ENCODE measurements at places on chromosomes 1 and 21. TPM values are rescaled to one million over a fixed set of nuclear protein-coding genes. Genes with fewer than 3 reads are reported as not detected.

- DNase-seq, result no peak
Observed at GRCh38 chr1:58811303-58811702, 27.5 kb upstream of the JUN start.

DNA sequence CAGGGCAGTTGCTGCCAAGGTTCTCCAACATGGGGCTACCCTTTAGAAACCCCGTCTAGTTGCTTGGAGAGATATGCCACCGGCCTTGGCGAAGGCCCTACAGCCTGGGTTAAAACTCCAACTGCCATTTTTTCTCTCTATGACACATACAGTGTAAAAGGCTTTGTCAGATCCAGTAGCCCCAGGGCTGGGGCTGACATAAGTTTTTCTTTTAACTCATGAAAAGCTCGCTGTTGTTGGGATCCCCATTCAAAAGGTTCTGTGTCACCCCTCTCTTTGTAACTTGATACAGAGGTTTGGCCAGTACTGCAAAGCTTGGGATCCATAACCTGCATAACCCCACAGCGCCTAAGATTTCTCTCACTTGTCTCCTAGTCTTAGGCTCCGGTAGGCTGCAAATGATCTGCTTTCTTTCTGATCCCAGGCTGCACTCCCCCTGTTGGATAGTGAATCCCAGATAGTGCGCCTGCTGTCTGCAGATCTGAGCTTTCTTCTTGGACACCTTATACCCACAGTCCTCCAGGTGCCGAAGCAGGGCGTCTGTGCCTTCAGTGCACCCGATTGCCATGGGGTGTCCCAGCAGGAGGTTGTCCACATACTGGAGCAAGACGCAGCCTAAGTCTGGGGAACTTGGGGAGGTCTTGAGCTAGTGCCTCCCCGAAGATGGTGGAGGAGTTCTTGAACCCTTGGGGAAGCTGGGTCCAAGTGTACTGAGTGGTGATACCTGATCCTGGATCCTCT, 406.2 kb downstream of the TGFB2 start:
- DNase-seq, result no peak

DNA sequence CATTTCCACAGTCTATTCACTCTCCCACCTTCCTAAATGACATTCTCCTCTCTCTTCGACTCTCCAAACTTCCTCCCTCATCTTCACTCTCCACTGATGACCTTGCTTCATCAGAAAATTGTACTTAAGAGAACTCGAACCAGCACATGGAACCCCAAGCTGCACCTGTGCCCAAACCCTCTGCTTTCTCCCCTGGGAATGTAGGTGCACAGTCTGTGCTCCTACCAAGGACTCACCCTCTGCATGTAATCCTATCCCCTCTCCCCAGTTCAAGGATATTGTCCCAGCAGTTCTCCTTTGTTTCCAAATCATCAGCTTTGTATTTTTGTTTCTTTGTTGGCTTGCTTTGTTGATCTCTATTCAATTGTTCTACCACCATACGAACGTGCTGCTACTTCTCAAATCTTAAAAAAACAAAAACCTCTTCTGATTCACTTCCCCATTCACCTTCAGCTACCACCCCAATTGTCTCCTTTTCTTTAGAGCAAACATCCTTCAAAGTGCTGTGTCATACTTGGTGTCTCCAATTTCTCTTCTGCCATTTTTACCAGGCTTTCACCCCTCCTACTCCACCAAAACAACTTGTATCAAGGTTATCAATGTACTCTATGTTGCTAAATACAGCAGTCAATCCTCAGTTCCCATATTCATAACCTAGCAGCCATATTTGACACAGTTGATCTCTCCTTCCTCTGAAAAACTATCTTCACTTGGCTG, 26.8 kb downstream of the RAB3B start:
- DNase-seq, result no peak

- DNase-seq, result no peak
Observed at GRCh38 chr21:18298228-18298627, 53.6 kb downstream of the CHODL start.

- no peak for DNase-seq
Observed at GRCh38 chr1:29789221-29789909, 553.0 kb downstream of the PTPRU start.

DNA sequence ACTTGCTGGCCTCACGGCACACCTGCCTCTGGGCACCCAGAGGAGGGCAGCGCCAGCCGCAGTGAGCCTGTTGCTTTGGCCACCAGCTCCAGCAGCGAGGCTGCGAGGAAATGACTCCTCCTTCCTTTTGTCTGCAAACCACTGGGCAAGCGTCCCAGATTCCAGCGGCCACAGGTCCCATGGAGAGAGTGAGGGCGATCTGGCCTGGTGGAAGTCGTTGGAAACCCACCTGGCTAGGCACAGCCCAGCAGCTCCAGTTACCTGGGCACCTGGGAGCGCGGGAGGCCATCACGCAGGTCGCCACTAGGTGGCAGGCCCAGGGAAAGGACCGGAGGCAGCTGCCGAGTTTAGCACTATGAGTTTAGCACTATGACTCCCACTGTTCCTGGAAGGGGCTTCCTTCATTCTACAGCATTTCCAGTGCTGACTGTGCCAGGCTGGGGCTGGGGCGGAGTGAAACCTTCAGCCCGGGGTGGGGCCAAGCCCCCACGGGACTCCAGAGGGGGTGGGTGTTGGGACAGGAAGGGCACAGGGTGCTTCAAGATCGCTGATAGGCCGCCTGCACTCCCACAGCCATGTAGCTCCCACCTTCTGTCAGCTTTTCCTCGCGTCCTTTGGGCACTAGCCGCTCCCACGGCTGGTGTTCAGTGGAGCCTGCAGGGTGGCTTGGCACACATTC, 1.1 kb upstream of the ESPN start:
- no peak for DNase-seq

DNA sequence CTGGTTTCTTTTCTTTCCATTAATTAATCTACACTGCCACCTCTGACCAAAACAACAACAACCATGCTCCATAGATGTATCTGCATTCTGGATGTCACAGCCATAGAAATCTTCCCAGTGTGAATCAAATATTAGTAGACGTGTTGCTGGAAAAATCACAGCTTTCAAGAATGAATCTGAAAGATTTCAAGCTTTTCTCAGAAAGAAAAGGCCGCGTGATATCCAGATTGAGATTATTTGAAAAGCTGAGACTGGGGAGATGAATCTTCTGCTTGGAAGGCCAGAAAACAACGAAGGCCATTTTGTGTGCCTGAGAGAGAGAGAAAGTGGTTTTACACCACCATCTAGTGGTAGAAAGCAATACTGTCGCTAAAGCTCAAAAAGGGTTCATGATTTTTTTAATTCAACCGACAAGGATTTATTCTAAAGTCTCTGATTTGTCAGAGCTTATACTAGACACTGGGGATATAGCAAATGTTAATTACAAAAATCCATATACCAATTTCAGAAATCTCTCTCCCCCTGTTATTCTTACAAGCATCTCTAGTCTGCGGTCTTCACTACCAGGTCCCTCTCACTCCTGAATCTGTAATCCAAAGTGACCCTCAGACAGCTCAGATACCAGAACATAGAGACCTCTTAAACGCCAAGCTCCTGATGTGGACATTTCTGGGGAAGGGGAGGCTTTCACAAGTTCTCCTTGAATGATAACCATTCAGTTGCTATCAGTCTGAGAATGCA, 87.5 kb upstream of the SGIP1 start:
- no peak for DNase-seq

- no peak for DNase-seq
Observed at GRCh38 chr1:230317823-230318819, 108.0 kb downstream of the PGBD5 start.

The NBPF26 gene
- 59.3 TPM for total RNA-seq

The CD53 gene
- 40.0 TPM for total RNA-seq

The ATP1A2 gene
- total RNA-seq, result 136 TPM
